ENCODE measurements at places on chromosomes 7 and 10. TPM values are rescaled to one million over a fixed set of nuclear protein-coding genes. Genes with fewer than 3 reads are reported as not detected.

Gene MACC1
- total RNA-seq: 0.18 TPM

Gene DYNC1I1
- total RNA-seq: 0.54 TPM

Gene THSD7A
- 2.5 TPM for total RNA-seq

Gene NPY4R
- total RNA-seq: not detected

Gene PRSS37
- not detected for total RNA-seq

Gene CFAP46
- total RNA-seq: 0.09 TPM

Gene STOX1
- total RNA-seq: 0.09 TPM

Gene SPDYE5
- total RNA-seq: not detected

Gene STEAP1B
- 38.6 TPM for total RNA-seq

Gene SEMA3A
- 118 TPM for total RNA-seq

Gene PITX3
- total RNA-seq: not detected

Gene TEX47
- total RNA-seq: not detected

Gene ANKRD1
- total RNA-seq: 1.4 TPM
